ENCODE measurements at places on chromosomes 16 and 17. TPM values are rescaled to one million over a fixed set of nuclear protein-coding genes. Genes with fewer than 3 reads are reported as not detected.

DNA sequence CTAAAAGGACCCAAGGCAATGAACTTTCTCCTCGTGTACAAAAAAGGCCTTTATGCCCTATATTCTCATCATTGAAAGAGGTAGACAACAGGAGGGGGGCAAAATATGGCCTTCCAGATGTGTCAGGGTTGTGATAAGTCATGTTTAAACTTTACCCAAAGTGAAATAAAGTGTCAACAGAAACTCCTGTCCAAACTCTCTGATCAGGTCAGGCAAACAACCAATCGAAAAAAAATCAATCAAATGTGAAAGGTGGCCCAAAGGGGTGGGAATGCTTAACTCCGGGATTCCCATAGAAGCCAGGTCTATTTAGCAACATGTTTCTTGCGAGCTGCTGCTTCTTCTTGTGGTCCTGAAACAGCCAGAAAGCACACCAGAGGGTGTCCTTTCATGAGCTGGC is 49.5 kb upstream of the SOX9 start:
- H3K27ac ChIP-seq, result no peak overlapping the region
- no peaks in the 10 kb centered on the region for H3K36me3 ChIP-seq
- peaks cover 4% of the 10 kb centered on the region for H3K27me3 ChIP-seq
- peaks cover 4% of the 10 kb centered on the region for H3K4me1 ChIP-seq
- no peak overlapping the region for H3K4me3 ChIP-seq
- no peak for DNase-seq

- DNase-seq, result peak; percentile 66
- no peaks in the 10 kb centered on the region for H3K27me3 ChIP-seq
- H3K4me1 ChIP-seq, result no peaks in the 10 kb centered on the region
Observed at GRCh38 chr16:89574681-89575246, 794 bp upstream of the CPNE7 start.

GRCh38 chr17:8806926-8807550 is 7.9 kb upstream of the MFSD6L start:
- no peak overlapping the region for H3K4me3 ChIP-seq
- peaks cover 3% of the 10 kb centered on the region for H3K27me3 ChIP-seq
- DNase-seq, result no peak
- H3K27ac ChIP-seq, result no peak overlapping the region
- no peaks in the 10 kb centered on the region for H3K36me3 ChIP-seq

DNA sequence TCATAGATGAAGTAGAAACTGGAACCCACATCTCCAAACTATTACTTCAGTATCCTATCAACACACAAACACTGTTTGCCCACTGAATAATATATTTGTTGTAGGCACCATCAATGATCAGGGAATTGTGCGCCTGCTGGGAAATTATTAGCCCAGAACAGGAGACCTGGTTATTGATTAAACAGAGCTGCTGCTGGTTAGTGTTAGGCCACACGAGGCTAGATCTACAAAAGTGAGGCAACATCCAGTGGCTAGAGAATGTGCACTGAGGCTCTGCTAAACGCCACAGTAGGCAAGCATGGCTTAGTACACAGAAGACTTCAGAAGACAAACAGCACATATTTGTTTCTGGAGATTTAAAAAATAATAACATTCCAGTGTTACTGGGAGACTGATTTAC is 11.0 kb downstream of the ABHD15 start:
- H3K4me1 ChIP-seq, result no peaks in the 10 kb centered on the region
- H3K27me3 ChIP-seq, result no peaks in the 10 kb centered on the region
- H3K36me3 ChIP-seq, result no peaks in the 10 kb centered on the region
- no peak overlapping the region for H3K27ac ChIP-seq

Gene CBFA2T3
- total RNA-seq, result 9.4 TPM

Gene FOXN1
- not detected for total RNA-seq
